ENCODE measurements at places on chromosomes 6 and 20.

GRCh38 chr6:3878048-3878666 lies 29.0 kb downstream of the FAM50B start:
- no peak for DNase-seq
- H3K4me1 ChIP-seq: no peaks in the 10 kb centered on the region
- no peak overlapping the region for H3K27ac ChIP-seq

- H3K27me3 ChIP-seq: no peaks in the 10 kb centered on the region
- no peak overlapping the region for H3K27ac ChIP-seq
- no peak for DNase-seq
- peaks cover 4% of the 10 kb centered on the region for H3K36me3 ChIP-seq
Observed at GRCh38 chr20:10536531-10536930, 101.4 kb downstream of the SLX4IP start.

GRCh38 chr6:137766596-137767370 lies 100.3 kb upstream of the TNFAIP3 start:
- peaks cover 4% of the 10 kb centered on the region for H3K36me3 ChIP-seq
- peaks cover 11% of the 10 kb centered on the region for H3K4me1 ChIP-seq
- no peak for DNase-seq
- H3K4me3 ChIP-seq: no peak overlapping the region
- no peaks in the 10 kb centered on the region for H3K27me3 ChIP-seq

GRCh38 chr6:126947070-126947469 lies 171.4 kb upstream of the RSPO3 start:
- H3K36me3 ChIP-seq: no peaks in the 10 kb centered on the region
- H3K4me3 ChIP-seq: no peak overlapping the region
- no peaks in the 10 kb centered on the region for H3K4me1 ChIP-seq
- no peaks in the 10 kb centered on the region for H3K27me3 ChIP-seq
- DNase-seq: no peak

GRCh38 chr20:63139837-63140236 lies 76.1 kb downstream of the YTHDF1 start:
- H3K27ac ChIP-seq: no peak overlapping the region
- H3K4me3 ChIP-seq: no peak overlapping the region
- H3K36me3 ChIP-seq: no peaks in the 10 kb centered on the region
- H3K4me1 ChIP-seq: no peaks in the 10 kb centered on the region

DNA sequence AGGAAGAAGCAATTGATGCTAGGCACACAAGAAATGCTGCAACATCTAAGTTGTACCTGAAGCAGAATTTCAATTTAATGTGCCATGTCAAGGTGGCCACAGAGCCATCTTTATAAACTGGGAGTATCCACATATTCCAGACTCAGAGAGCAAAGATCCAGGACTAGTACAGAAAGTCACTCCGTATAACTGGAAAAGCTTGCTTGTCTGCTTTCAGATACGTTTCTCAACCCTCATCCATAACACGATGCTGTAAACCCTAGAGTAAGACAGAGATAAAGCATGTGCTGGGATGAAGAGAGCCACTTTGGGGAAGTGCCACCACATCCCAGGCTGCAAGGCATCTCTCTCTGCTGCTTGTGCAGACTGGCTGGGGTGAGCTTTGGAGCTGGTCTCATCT lies 134.7 kb downstream of the PACRG start:
- H3K4me3 ChIP-seq: no peak overlapping the region
- H3K27ac ChIP-seq: no peak overlapping the region
- no peaks in the 10 kb centered on the region for H3K36me3 ChIP-seq
- DNase-seq: no peak
- no peaks in the 10 kb centered on the region for H3K4me1 ChIP-seq

- no peaks in the 10 kb centered on the region for H3K4me1 ChIP-seq
- no peak overlapping the region for H3K27ac ChIP-seq
- H3K36me3 ChIP-seq: no peaks in the 10 kb centered on the region
- H3K4me3 ChIP-seq: no peak overlapping the region
Observed at GRCh38 chr6:157717340-157717748, 105.7 kb upstream of the SNX9 start.

DNA sequence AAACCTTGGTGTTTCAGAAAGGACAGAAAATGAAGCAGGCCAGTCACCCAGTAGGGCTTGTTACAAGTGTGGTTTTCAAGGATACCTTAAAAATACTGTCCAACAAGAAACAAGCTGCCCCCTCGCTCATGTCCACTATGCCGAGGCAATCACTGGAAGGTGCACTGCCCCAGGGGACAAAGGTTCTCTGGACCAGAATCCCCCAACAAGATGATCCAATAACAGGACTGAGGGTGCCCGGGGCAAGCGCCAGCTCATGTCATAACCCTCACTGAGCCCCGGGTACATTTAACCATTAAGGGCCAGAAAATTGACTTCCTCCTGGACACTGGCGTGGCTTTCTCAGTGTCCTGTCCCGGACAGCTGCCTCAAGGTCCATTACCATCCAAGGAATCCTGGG lies 6.6 kb upstream of the NT5DC1 start:
- no peak for DNase-seq
- no peak overlapping the region for H3K27ac ChIP-seq
- H3K4me1 ChIP-seq: peaks cover 2% of the 10 kb centered on the region
- peaks cover 13% of the 10 kb centered on the region for H3K27me3 ChIP-seq
- no peaks in the 10 kb centered on the region for H3K36me3 ChIP-seq

DNA sequence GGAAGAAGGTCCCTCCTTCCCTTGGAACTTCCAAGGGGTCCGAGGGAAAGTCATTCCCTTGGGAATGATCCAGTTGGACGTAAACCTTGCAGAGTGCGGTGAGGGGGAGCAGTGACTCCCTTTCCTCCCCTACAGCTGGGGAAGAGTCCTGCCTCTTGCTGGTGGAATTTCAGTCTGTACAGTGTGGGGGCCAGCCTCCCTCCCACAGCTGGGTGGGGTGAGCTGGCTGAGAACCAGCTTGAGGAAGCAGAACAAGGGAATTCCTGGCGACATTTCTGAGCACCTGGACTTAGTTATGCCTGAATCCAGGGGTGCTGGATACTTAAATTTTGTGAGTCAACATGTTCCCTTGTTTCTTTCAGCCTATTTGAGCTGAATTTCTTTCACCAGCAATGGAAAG lies 152.0 kb downstream of the ANKRD60 start:
- no peak overlapping the region for H3K27ac ChIP-seq
- peaks cover 61% of the 10 kb centered on the region for H3K27me3 ChIP-seq
- no peaks in the 10 kb centered on the region for H3K4me1 ChIP-seq
- peaks cover 2% of the 10 kb centered on the region for H3K36me3 ChIP-seq

GRCh38 chr20:48019496-48019895 lies 234.2 kb upstream of the SULF2 start:
- H3K36me3 ChIP-seq: peaks cover 3% of the 10 kb centered on the region
- no peak overlapping the region for H3K27ac ChIP-seq
- peaks cover 33% of the 10 kb centered on the region for H3K27me3 ChIP-seq
- no peak overlapping the region for H3K4me3 ChIP-seq
- H3K4me1 ChIP-seq: no peaks in the 10 kb centered on the region

GRCh38 chr6:138622967-138623366 lies 123.7 kb upstream of the NHSL1 start:
- H3K27me3 ChIP-seq: no peaks in the 10 kb centered on the region
- no peak overlapping the region for H3K4me3 ChIP-seq
- no peak overlapping the region for H3K27ac ChIP-seq

DNA sequence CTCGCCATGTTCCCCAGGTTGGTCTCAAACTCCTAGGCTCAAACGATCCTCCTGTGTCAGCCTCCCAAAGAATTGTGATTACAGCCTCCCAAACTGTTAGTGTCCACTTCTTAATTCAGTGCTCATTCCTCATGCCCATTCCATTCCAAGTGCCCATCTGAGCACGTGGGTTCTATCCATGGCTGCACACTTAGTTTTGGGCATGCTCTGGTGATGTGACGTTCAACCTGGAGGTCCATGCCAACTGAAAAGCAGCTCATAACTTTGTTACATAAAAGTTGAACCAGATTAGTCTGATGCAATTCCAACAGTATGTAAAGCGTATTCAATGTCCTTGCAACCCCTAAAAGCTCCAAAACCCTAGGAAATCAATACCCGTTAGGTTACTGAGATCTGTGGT lies 11.5 kb downstream of the SNX9 start:
- peaks cover 28% of the 10 kb centered on the region for H3K4me1 ChIP-seq
- peaks cover 22% of the 10 kb centered on the region for H3K36me3 ChIP-seq
- DNase-seq: no peak
- no peak overlapping the region for H3K27ac ChIP-seq
- H3K4me3 ChIP-seq: no peak overlapping the region

GRCh38 chr6:157860505-157860991 lies 37.5 kb downstream of the SNX9 start:
- H3K4me1 ChIP-seq: peaks cover 19% of the 10 kb centered on the region
- DNase-seq: no peak
- peaks cover 4% of the 10 kb centered on the region for H3K36me3 ChIP-seq
- peak overlapping the region; percentile 2 for H3K4me3 ChIP-seq

DNA sequence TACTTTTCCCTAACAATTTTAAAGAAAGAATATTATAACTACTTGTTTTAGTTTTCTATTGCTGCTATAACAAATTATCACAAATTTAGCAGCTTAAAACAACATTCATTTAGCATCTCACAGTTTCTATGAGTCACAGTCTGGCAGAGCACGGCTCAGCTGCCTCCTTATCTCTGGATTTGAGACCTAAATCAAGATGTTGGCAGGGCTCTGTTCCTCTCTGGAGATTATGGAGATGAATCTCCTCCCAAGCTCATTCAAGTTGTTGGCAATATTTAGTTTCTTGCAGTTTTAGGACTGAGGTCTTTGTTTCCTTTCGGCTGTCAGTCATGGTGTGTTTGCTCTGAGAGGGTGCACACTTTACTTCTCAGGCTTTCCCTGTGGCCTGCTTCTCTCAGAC lies 1065.8 kb upstream of the EYS start:
- H3K27ac ChIP-seq: no peak overlapping the region
- no peaks in the 10 kb centered on the region for H3K36me3 ChIP-seq
- H3K27me3 ChIP-seq: no peaks in the 10 kb centered on the region
- no peak for DNase-seq
- H3K4me1 ChIP-seq: no peaks in the 10 kb centered on the region

- peak overlapping the region; percentile 55 for H3K4me3 ChIP-seq
- H3K36me3 ChIP-seq: peaks cover 64% of the 10 kb centered on the region
- DNase-seq: peak; percentile 67
- no peaks in the 10 kb centered on the region for H3K27me3 ChIP-seq
- H3K4me1 ChIP-seq: peaks cover 32% of the 10 kb centered on the region
- no peak overlapping the region for H3K27ac ChIP-seq
Observed at GRCh38 chr20:62808211-62808865, 3.7 kb downstream of the OGFR start.

DNA sequence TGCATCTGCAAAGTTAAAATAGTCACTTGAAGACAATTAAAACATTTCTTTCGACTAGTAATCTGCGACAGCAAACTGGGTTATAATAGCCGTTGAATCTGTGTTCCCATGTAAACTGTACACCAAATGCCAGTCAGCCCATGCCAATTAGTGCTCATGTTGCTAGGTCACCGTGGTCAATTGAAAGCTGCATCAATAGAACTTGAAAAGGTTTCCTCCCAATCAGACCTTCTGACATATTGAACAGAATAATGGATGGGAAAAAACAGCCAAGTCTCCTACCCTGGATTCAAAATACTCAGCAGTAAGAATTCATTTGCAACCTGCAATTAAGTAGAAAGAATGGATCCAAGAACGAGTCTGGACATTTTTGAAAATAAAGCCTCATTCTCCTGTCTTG lies 11.2 kb downstream of the NKX2-4 start:
- H3K4me3 ChIP-seq: no peak overlapping the region
- peaks cover 39% of the 10 kb centered on the region for H3K36me3 ChIP-seq

- H3K36me3 ChIP-seq: no peaks in the 10 kb centered on the region
- peaks cover 10% of the 10 kb centered on the region for H3K27me3 ChIP-seq
- no peak overlapping the region for H3K27ac ChIP-seq
Observed at GRCh38 chr6:138031850-138032249, 75.4 kb downstream of the PERP start.

- no peak overlapping the region for H3K27ac ChIP-seq
- no peak overlapping the region for H3K4me3 ChIP-seq
- no peaks in the 10 kb centered on the region for H3K4me1 ChIP-seq
- H3K27me3 ChIP-seq: peaks cover 7% of the 10 kb centered on the region
- no peak for DNase-seq
- no peaks in the 10 kb centered on the region for H3K36me3 ChIP-seq
Observed at GRCh38 chr6:142055219-142055618, 77.5 kb upstream of the GJE1 start.

GRCh38 chr6:51105357-51105756 lies 286.7 kb downstream of the TFAP2B start:
- DNase-seq: no peak
- no peak overlapping the region for H3K4me3 ChIP-seq
- H3K27me3 ChIP-seq: no peaks in the 10 kb centered on the region

GRCh38 chr20:62117658-62118057 lies 4.6 kb upstream of the LSM14B start:
- peaks cover 32% of the 10 kb centered on the region for H3K4me1 ChIP-seq
- H3K27me3 ChIP-seq: no peaks in the 10 kb centered on the region
- peak overlapping the region; percentile 93 for H3K27ac ChIP-seq
- peaks cover 36% of the 10 kb centered on the region for H3K36me3 ChIP-seq
- peak; percentile 88 for DNase-seq

DNA sequence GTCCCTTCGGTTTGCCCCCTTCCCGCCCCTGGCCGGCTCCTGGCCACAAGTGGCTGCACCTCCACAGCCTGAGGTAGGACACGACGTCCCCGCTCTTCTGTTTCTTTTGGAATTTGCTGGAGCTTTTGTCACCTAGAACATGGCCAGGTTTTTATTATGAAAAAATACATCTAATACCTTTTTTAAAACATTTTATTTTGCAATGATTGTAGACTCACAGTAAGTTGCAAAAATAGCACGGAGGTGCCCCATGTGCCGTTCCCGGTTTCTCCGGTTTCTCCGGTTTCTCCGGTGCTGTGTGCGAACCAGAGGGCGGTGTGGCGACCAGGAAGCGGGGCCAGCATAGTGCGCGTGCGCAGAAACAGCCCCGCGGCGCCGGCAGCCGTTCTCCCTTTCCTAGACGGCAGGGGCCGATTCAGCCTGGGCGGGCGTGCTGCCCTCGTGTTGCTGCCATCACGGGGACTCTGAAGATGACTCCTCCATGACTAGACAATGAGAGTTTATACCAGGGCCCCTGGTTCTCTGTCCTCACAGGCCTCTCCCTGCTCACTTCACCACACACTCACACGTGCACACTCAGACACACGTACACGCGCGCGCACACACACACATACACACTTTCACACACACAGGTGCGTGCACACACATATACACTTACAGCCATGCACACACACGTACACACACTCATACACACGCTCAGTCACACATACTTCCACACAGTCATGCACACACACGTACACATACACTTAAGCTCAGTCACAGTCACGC lies 102.1 kb downstream of the TMEM242 start:
- no peaks in the 10 kb centered on the region for H3K27me3 ChIP-seq
- peaks cover 18% of the 10 kb centered on the region for H3K36me3 ChIP-seq
- peak overlapping the region; percentile 77 for H3K27ac ChIP-seq
- peak; percentile 75 for DNase-seq

- DNase-seq: no peak
- H3K4me3 ChIP-seq: no peak overlapping the region
- peaks cover 68% of the 10 kb centered on the region for H3K27me3 ChIP-seq
- no peaks in the 10 kb centered on the region for H3K36me3 ChIP-seq
Observed at GRCh38 chr6:109872968-109873545, 105.1 kb upstream of the GPR6 start.

DNA sequence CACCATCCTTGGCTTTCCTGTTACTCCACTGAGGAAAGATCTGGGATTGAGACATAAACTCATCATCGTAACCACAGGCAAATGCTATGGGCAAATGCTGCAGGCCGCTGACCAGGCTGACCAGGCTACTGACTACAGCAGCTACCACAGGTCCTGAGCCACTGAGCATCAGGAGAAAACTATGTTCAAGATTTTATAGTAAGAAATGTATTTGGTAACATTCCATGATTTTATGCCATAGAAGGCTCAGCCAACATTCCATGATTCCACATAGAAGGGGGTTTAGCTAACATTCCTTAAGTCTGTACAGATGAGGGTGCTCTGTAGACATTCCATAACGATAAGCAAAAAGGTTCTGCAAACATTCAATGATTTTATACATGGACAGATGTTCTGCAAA lies 16.1 kb upstream of the B4GALT5 start:
- peaks cover 6% of the 10 kb centered on the region for H3K4me1 ChIP-seq
- DNase-seq: no peak

All from effector memory CD8-positive, alpha-beta T cell (primary cell).